Activated T-cell treated with anti-CD3 and anti-CD28 coated beads, Interleukin-2, amount 50 U/mL, for 24 hours (primary cell): ENCODE measurements at places on chromosomes 12 and 14.

DNA sequence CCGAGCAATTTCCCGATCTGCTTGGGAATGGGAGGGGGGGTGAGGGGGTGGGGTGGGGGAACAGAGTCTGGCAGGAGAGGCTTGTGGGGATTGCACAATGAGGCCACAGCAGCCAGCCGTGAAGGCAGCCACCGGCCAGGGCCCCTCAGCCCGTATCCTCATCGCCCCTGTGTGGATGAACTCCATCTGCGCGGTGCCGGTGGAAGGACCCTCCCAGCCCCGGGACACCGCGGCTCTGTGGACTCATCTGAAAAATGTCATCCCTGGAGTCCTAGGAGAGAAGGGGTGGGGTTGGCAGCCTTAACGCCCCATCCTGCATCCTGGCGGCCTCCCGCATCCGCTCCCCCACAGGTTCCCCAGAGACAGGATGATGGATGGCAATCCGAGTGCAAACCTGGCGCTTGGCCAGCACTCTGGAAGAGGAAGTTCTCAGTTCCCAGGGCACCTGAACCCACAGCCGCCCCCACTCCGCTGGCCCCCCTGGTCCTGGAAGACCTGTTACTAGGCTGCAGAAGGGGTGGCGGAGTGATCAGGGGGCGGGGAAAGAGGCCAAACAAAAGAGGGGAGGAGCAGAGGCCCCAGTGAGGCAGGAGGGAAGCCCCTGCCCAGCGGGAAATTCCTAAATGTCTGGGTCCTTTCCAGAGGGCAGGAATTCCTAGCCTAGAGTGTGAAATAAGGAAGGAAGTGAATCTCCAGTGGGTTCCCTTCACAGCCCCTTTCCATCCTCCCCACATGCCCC, 1.2 kb upstream of the TNFAIP2 start:
- peaks cover 48% of the 10 kb centered on the region for H3K27me3 ChIP-seq
- no peaks in the 10 kb centered on the region for H3K36me3 ChIP-seq
- DNase-seq: no peak
- no peak overlapping the region for H3K4me3 ChIP-seq
- no peak overlapping the region for H3K27ac ChIP-seq

GRCh38 chr12:96034621-96035282, 635 bp downstream of the LTA4H start:
- DNase-seq: peak; percentile 41
- no peak overlapping the region for H3K27ac ChIP-seq
- H3K36me3 ChIP-seq: peaks cover 3% of the 10 kb centered on the region
- H3K4me3 ChIP-seq: no peak overlapping the region
- no peaks in the 10 kb centered on the region for H3K27me3 ChIP-seq

GRCh38 chr12:99151744-99152143, 495.8 kb upstream of the GARIN6 start:
- DNase-seq: no peak
- no peaks in the 10 kb centered on the region for H3K27me3 ChIP-seq
- no peak overlapping the region for H3K27ac ChIP-seq
- no peak overlapping the region for H3K4me3 ChIP-seq
- no peaks in the 10 kb centered on the region for H3K4me1 ChIP-seq

GRCh38 chr14:96564389-96564788, 62.2 kb downstream of the PAPOLA start:
- H3K27ac ChIP-seq: no peak overlapping the region
- peaks cover 2% of the 10 kb centered on the region for H3K4me1 ChIP-seq
- H3K27me3 ChIP-seq: no peaks in the 10 kb centered on the region
- no peak overlapping the region for H3K4me3 ChIP-seq
- no peak for DNase-seq

- DNase-seq: no peak
- H3K4me1 ChIP-seq: no peaks in the 10 kb centered on the region
- H3K4me3 ChIP-seq: no peak overlapping the region
- no peaks in the 10 kb centered on the region for H3K36me3 ChIP-seq
These were observed 87.2 kb downstream of the SCN8A start for GRCh38 chr12:51678086-51678724.
